ENCODE measurements at places on chromosomes 6 and 20.

DNA sequence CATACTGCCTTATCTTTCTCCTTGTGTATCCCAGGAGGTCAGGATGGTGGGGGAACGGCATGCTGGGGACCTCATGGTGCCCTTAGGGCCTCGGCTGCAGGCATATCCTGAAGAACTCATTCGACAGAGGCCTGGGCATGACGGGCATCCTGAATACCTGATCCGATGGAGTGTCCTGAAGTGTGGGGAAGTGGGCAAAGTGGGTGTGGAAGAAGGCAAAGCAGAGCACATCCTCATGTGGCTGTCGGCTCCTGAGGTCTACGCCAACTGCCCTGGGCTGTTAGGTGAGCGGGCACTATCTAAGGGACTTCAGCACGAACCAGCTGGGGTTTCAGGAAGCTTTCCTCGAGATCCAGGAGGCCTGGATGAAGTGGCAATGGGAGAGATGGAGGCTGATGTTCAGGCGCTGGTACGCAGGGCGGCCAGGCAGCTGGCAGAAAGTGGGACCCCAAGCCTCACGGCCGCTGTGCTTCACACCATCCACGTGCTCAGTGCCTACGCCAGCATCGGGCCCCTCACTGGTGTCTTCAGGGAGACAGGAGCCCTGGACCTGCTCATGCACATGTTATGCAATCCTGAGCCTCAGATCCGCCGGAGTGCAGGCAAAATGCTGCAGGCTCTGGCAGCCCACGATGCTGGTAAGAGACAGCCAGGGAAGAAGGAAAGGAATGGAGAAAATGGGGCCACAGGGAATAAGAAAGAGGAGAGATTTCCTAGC, 2.4 kb downstream of the CUL9 start:
- no peak for DNase-seq

- DNase-seq = no peak
These were observed 54.7 kb downstream of the RAB44 start for GRCh38 chr6:36752187-36752885.

- DNase-seq = no peak
These were observed 1.4 kb downstream of the OTOR start for GRCh38 chr20:16749573-16749972.

GRCh38 chr6:125406741-125407140, 105.0 kb upstream of the HDDC2 start:
- no peak for DNase-seq

GRCh38 chr20:11337361-11338130, 580.1 kb upstream of the BTBD3 start:
- DNase-seq = no peak

DNA sequence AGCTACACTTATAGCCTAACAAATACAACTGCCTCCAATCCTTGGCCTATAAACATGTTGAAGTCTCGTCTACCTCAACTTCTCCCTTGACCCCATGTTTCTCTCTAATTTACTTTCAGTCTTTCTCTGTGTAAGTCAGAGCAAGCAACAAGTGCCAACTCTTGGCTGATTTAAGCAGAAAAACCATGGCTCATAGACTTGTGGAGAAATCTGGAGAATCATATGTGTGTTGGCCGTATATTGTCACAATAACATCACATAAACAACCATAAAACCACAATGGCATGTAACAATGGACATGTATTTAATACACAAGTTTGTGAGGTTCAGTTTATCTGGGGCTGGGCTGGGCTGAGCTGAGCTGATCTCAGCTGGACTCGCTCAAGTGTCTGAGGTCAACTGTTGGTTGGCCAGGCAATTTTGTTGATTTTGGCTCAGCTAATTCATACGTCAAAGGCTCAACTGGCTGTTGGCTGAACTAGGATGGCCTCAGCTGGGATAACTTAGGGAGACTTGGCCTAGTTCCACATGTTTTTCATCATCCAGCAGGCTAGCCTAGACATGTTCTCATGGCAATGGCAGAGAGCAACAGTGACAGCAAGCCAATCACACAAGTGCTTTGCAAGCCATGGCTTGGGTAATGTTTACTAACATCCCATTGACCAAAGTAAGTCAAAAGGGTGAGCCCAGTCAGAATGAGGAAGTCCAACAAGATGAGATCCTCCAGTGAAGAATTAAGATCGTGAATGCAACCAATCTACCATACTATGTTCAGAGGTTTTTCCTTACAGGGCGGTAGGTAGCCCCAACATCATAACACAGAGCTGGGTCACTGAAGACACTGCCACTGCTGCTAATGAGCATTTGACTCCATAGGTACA, 12.9 kb upstream of the TBC1D22B start:
- peak; percentile 97 for DNase-seq
